Epithelial cell of alveolus of lung (primary cell): ENCODE measurements at places on chromosomes 16 and 17. TPM values are rescaled to one million over a fixed set of nuclear protein-coding genes. Genes with fewer than 3 reads are reported as not detected.

SLC47A2 gene
- not detected in 2 replicates for total RNA-seq

ZNF594 gene
- total RNA-seq, result 1.8 and 12.4 TPM in 2 replicates

RNU2-1 gene
- not detected in 2 replicates for total RNA-seq

SLC16A6 gene
- total RNA-seq, result 4.0 and 6.5 TPM in 2 replicates
